ENCODE measurements at places on chromosomes 7 and 10.

DNA sequence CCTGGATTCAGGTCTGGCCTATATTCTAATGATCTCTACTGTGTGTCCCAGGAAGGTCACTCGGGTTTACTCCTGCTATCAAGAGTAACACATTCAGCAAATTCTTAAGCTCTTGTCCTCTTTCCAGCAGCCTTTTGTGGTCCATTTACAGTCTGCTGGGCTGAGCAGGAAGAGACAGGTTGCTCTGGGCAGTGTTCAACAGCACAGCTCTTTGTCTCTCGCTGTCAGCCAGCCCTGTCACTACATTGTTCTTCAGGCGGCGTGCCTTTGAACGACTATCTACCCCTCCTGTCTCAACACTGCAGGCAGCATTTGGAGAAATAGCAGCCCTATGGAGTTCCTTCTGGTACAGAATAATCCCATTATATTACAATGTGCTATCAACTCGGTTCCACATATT lies 192.2 kb upstream of the TBX20 start:
- DNase-seq = no peak

GRCh38 chr10:75462865-75463264 lies 31.4 kb downstream of the LRMDA start:
- no peak for DNase-seq

- no peak for DNase-seq
Observed at GRCh38 chr7:2834748-2835441, 9.2 kb downstream of the GNA12 start.

GRCh38 chr7:235576-236395 lies 43.4 kb downstream of the FAM20C start:
- DNase-seq = no peak

DNA sequence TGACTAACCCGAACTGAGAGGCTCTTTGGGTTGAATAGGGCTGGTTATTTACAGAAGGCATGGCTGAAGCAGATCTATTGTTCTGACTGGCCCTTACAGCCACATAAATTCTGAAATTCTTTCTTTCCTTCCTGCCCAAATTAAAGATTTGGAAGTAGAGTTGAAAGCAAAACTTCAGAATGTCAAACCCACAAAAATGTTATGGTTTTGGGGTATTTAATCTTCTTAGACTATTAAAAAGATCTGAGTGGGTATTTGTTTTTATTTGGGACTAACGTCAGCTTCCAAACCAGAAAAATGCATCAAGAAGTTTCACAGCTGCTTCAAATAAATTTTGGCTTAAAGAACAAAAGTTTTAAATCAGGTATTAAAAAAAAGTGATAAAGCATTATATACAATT lies 124.5 kb downstream of the AHR start:
- no peak for DNase-seq

GRCh38 chr7:4136501-4137110 lies 545.5 kb upstream of the FOXK1 start:
- DNase-seq = no peak

GRCh38 chr10:71274901-71275796 lies 43.9 kb upstream of the SLC29A3 start:
- DNase-seq = no peak

DNA sequence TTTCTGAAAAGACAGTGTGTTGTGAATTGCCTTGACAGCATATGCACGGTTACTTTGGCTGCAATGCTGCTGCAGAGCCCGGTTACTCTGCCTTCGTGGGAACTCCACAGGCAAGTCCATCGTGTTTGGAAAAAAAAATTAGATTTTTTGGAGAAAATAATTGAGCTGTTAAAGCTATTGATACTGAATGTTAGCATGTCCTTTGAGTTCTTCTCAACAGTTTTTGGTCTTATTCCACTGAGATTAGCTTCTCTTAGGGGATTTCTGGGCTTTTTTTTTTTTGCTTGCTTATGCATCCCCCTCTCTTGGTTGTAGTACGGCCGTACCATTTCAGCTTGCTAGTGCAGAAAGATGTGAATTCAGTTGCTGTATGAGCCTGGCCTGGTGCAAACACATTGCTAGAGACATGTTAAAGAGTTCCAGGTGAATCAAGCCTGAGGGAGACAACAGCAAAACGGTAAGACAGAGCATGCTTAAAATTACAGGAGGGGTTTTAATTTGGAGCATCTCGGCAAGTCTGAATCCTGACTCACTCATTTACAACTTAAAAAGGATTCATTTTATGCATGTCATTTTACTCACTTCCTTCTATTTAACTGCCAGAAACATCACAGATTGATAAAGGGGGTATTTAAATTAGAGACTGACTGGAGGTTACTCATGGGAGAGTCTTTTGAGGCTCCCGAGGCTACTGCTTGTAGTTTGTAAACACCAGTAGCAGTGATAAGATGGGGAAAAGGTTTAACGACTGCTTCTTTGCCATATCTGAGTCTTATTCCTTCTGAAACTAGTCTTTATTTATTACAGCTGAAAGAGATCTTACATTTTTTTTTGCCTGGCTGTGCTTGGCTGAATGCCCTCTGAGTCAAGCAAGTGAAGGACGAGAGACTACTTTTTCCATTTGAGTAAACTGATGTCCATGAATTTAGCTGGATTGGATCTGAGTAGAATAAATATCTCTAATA lies 113.7 kb downstream of the CDK14 start:
- no peak for DNase-seq

DNA sequence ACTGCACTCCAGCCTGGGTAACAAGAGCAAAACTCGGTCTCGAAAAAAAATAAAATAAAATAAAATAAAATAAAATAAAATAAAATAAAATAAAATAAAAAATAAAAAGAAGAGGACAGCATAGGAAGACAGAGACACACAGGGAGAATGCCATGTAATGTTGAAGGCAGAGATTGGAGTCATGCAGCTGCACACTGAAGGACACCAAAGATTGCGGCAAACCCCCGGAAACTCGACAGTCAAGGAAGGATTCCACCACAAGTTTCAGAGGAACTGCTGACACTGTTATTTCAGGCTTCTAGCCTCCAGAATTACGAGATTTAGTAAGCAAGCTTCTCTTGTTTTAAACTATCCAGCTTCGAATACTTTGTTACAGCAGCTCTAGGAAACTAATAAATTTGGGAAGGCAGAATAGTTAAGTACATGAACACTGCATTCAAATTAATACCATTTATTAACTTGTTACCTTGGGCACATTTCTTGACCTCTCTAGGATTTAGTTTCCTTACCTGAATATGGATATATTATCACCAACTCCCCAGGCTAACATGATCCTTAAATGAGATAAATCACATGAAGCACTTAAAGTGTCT lies 9.5 kb downstream of the CPED1 start:
- no peak for DNase-seq

DNA sequence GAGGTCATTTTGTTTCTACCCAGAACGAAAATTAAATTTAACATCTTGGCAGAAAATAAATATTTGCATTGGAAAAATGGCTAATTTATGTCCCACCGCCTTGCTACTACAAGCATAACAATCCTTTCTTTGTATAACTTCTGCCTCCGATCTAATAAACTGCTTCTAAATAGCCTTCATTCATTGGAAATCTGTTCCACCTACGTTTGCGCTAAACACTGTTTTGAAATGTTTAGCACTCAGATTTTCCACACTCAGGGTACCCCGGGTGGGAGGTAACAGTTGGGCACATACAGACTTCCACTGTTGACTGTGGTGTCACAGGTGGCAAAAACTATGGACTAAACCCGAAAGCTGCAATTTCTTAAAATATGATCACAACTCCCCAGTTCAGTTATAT lies 96.4 kb downstream of the FGFR2 start:
- DNase-seq = no peak

- no peak for DNase-seq
Observed at GRCh38 chr7:123966936-123967335, 41.9 kb downstream of the SPAM1 start.

- no peak for DNase-seq
Observed at GRCh38 chr10:33134011-33134751, 176.2 kb upstream of the ITGB1 start.

DNA sequence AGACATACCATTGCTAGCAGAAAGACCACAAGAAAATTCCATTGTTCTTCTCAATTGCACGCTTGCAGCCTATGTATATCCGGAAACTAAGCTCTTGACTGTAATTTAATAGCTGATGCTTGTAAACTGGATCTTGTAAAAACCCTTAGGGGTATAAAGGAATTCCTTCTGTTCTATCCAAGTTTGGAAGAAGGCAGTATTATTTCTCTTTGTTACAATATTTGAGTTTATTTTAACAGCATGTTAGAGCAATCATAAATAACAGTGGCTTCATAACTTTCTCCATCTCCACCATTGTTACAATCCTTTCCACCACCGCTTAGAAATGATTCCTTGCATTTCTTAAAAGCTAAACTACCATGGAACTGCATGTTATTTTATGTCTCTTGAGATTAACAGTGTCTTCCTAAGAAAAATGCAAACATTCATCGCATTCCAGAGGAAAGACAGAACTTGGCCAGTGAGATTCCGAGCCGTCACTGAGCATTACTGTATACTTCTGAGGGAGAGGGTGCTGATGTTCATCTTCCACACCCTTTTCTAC lies 92.5 kb downstream of the TRIL start:
- no peak for DNase-seq

Measured in NCI-H1436 treated with DMSO at 0.1 percent for 48 hours (cell line).